Stimulated activated naive CD8-positive, alpha-beta T cell treated with anti-CD3 and anti-CD28 coated beads, Interleukin-15, Interleukin-2, amounts not matched to agents 100 U/mL and 50 U/mL, for 24 hours (primary cell): ENCODE measurements at places on chromosomes 1 and 21.

DNA sequence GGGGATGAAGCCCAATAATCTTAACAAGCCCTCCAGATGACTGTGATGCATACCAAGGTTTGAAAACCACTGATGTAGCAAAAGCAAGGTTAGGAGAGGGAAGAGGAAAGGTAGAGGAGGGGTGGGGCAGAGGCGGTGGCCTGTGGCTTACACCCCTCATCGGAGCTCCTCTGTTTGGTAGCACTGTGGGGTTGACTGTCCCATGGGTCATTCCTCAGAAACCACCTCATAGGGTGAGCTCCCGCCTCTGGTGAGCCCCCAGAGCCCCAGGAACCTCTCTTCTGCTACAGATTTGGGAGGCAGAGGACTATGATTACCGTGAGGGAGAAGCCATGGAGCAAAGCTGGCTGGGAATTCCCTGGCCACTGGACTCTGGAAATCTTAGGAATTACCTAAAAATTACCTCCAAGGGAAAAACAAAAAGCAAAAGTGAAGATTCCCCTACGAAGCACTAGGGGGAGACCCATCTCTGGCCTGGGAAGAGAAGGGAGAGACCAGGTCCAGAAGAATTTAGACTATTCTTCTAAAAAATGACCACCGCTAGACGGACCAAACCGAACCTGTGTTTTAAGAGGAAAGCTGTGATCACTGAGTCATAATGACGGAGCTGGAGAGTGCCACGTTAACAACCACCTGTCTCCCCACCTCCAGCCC is 1.5 kb upstream of the RASSF5 start:
- no peak for DNase-seq

DNA sequence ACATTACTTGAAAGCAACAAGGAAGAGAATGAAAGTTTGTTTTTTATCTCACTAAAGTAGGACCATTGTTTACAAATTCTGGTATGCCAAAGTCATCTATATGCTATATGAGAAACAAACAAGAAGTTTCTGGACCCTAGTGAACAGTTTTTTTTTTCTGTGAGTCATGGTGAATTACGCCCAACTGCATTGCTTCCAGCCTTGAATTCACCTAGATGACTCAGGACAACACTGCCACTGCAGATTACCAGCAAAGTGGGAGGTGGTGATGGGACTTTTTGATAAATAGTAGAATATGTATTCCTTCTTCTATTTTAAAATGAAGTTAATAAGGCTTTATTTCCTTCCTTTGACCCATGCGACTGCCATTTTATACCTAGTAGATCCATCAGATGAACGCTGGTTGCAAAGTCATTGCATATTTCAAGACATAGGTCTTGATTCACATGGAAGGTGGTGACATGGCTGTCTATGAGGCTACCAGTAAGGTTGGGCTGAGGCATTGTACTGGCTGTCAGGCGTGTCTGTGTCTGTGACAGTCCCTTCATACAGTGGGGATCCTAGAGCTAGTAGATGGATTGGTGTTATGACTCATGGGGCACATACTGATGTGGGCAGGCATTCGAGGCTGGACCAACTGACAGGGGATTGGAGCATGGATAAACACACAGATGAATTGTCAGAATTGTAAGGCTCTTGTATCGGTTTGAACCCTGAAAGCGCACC is 49.1 kb upstream of the APOBEC4 start:
- DNase-seq, result no peak

- DNase-seq, result peak; percentile 56
Measured at GRCh38 chr1:44842862-44843655, at the start of gene PTCH2. TSS of gene PTCH2 (minus strand) at chr1:44843253. CDS start at chr1:44842932, 321 bp downstream.

DNA sequence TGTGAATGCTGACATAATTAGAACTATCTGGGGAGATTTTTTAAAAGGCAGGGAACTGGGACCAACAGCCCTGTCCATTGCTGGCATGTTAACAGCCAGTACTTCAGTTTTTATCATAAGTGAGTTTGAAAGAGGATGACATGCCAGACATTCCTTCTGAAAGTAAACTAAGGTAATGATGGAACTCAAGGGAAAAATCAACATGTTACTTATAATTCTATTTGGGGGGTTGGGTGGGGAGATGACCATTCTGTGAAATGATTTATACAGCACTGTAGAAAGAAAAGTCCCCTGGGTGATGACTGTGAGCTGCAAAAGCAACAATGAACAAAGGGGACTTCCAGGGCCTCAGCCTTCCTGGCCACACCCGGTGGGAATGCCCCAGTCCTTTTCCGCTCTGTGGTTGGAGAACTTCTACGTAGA is 5.4 kb upstream of the LAMC2 start:
- peak; percentile 15 for DNase-seq

DNA sequence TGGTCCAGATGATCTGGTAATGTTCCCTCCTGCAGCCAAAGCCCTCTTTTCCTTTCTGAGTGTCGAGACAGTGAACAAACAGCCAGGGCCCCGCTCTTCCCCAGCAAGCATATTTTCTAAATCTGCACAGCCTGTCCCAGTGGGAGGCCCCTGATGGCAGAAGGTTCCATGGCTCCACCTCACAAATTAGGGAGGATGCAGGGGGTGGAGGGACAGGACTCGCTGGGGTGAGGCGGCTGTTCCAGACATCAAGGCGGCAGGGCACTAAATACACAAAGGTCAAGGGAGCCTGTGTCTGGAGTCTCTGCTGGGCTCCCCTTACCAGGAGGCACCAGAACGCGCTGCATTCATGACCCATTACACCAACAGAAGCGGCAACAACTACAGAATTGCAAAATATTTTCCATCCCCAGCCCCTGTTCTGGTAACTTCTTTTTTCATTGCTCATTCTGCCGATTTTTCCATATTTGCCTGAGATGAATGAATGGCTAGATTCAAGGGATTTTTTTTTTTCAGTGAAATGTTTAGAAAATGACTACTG is 27.0 kb upstream of the PRELP start:
- DNase-seq, result no peak

- DNase-seq, result no peak
Measured at GRCh38 chr1:107293901-107294613, 153.2 kb downstream of the NTNG1 start.

DNA sequence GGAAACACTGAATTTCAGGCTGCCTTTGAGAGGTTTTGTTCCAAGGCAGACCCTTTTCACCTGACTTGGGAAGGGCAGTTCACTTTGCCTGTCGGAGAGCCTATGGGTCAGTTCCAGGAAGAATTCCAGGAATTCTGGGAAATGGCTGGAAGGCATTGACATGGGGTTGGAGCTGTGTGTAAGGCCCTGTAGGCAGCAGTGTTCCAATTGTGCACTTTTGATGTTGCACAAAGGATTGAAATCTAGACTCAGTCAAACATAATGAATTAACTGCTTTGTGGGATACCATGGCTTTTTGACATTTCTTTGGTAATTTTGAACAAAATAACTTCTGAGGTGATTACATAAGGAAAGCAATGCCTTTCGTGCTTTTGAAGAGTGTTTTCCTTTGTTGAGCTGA is 184.6 kb downstream of the SDCCAG8 start:
- no peak for DNase-seq

- no peak for DNase-seq
Measured at GRCh38 chr1:88695781-88696180, 11.7 kb downstream of the PKN2 start.

GRCh38 chr1:247409869-247410544 is 6.0 kb upstream of the NLRP3 start:
- peak; percentile 62 for DNase-seq

DNA sequence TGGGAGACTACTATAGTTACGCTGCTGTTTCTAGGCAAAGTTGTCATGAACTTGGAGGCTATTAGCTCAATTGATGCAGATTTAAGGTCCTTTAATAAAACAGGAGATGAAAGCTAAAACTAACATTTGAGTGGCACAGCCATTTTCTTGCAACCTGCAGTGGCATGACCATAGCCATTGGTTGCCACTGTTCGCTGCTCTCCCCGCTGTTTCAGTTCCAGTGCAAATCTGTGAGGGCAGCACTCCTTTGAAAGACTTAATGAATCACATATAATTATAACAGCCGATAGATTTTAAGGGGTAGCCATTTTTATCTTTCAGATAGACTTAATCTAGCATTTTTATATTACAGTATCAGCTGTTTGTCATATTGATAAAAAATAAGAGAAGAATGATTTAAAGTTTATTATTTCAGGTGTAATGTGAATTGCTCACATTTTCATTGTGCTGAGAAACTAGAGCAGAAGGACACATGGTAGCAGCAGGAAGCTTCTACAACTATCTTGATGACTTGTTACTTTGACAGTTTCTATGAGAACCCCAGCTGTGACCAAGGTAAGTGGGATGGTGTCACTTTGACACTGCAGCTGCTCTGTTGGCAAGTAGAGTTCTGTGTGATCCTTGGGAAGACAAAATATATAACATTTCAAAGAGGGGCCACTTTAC is 203.7 kb downstream of the PLA2G4A start:
- DNase-seq, result no peak

- DNase-seq, result no peak
Measured at GRCh38 chr1:208654241-208654640, 410.1 kb upstream of the PLXNA2 start.
